ENCODE measurements at places on chromosomes 7 and 10. TPM values are rescaled to one million over a fixed set of nuclear protein-coding genes. Genes with fewer than 3 reads are reported as not detected.

ENTPD1 gene
- total RNA-seq: 92.9 TPM

GTF2IRD1 gene
- total RNA-seq: 14.7 TPM

NPY4R gene
- total RNA-seq: not detected

SLC13A1 gene
- not detected for total RNA-seq

SAMD9 gene
- 8.5 TPM for total RNA-seq

TFEC gene
- total RNA-seq: 8.0 TPM

ZKSCAN1 gene
- 47.4 TPM for total RNA-seq

HABP2 gene
- total RNA-seq: not detected

BZW2 gene
- total RNA-seq: 31.3 TPM

SPDYE6 gene
- not detected for total RNA-seq

SEMA3D gene
- total RNA-seq: 21.4 TPM

PNLIPRP3 gene
- total RNA-seq: not detected

OR2A1 gene
- total RNA-seq: not detected

NME8 gene
- 0.19 TPM for total RNA-seq

GPNMB gene
- total RNA-seq: 297 TPM

TLX1 gene
- not detected for total RNA-seq

HDAC9 gene
- total RNA-seq: 42.3 TPM

PRRT4 gene
- 1.2 TPM for total RNA-seq

NUTM2B gene
- total RNA-seq: not detected

TBC1D12 gene
- 12.5 TPM for total RNA-seq

TDRD1 gene
- 0.48 TPM for total RNA-seq

TCERG1L gene
- not detected for total RNA-seq

IFRD1 gene
- 58.3 TPM for total RNA-seq

PDSS1 gene
- 6.1 TPM for total RNA-seq

COBL gene
- 0.46 TPM for total RNA-seq

GBF1 gene
- 32.6 TPM for total RNA-seq
